ENCODE measurements at places on chromosomes 11 and 22. TPM values are rescaled to one million over a fixed set of nuclear protein-coding genes. Genes with fewer than 3 reads are reported as not detected.

GLYAT gene
- total RNA-seq, result not detected

C11orf87 gene
- total RNA-seq, result 5.9 TPM

CLDN25 gene
- not detected for total RNA-seq

TMX2 gene
- 108 TPM for total RNA-seq

- DNase-seq, result no peak
Measured at GRCh38 chr11:95296165-95296564, 65.2 kb upstream of the SESN3 start.

DNA sequence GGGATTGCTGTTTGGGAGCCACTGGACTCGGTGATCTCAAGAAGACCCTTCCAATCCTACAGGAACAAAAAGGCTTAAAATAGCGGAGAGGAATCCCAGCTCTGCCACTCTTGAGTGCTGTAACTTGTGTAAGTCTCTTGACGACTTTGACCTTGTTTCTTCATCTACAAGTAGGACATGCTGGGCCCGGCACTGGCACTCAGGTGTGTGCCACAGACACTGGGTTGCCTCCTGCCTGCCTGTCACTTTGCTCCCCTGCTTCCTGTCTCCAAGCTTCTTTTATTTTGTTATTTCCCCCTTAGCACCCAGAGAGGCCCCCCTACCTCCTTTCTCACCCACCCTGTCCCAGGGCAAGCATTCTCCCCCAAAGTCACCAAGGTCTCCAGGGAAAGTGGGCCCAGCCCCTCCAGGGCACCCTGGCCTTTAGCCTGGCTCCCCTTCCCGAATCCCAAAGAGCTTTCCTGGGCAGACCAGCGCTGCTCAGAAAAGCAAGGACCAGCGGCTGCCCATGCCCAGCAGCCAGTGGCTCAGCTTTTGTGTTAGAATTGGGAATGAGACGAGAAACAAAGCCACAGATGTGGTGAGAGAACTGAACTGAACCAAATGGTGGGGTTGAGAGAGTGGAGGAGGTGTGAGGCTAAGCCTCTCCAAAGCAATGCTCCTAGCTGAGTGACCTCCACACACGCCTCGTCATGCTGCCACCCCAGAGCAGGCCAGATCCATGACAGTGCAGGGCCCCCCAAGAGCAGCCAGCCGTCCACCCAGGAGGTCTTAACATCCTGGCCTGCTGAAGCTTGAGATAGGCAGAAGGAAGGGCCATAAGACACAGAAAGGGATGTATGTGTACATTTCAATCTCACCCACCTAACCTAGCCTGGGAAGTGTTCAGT is 4.5 kb downstream of the TRIM29 start:
- DNase-seq, result peak; percentile 40

DNA sequence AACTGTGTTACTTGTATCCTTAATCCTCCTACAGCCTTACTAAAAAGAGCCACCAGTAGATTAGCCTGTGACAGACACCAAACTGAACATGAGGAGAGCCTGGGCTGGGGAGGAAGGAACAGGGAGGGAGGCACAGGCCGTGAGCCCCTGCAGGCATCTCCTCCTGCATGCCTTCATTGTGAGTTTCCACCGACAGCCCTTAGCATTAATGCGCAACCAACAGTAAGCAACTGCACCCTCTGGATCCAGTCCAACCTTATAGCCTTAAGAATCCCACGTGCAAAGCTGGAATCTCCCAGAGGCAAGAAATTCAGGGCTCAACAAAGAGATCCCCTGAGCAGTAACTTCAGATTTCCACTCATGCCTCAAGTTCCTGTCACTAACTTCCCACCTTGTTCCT is 84.6 kb downstream of the ETS1 start:
- no peak for DNase-seq

DNA sequence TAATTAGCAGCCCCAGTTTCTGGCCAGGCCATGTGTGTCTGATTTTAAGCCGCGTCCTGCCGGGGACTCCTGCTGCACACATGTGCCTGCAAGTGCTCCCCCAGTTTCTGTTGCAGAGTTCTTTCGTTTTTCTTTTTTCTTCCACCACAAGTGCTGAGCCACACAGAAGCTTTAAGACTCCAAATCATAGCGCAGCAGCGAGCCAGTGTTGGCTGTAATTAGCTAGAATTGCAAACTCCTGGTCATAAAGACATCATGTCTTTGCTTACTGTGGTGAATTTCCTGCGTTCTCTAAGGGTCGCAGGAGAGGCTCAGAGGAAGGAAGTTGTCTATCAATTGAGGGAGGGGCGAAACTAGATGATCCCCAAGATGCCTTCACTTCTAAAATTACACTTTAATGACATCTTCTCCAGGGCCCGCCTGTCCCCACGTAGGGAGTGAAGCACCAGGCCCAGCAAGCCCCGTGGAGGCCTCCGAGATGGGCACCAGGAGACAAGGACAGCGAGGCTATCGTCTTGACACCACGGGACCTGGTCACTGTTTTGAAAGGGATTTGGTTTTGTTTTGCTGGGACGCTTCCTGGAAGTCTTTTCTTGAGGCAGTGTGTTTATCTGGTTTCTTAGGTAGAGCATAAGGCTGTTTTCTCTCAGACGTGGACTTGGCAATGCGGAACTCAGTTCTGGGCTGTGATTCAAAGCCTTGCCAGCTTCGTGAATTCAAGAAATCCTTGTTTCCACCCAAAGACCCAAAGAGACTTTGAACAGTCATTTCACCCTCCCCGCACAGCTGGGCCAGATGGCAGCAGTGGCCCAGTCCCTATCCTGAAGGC is 71.8 kb downstream of the UBASH3B start:
- DNase-seq, result no peak

DNA sequence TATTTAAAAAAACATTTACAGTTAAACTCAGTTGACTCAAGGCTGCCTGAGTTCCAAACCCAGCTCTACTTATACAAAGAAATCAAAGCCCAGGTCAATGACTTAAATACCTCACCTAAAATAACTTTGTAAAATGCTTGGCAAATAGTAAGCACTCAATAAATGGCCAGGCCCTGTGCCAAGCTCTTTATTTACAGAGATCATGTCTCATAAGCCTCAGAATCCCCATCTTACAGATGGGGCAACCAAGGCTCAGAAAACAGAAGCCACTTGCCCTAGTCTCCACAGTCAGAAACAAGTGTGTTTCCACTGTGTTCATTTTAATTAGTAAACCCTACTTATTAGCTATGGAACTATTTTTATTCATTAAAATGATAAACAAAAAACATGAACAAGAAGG is 30.5 kb upstream of the TTC28 start:
- DNase-seq, result no peak

GRCh38 chr11:44781655-44782054 is 54.9 kb downstream of the TSPAN18 start:
- no peak for DNase-seq

- DNase-seq, result no peak
Measured at GRCh38 chr11:68436985-68437926, 23.3 kb upstream of the PPP6R3 start.

- DNase-seq, result no peak
Measured at GRCh38 chr11:67441731-67442351, 1.4 kb downstream of the CORO1B start.

DNA sequence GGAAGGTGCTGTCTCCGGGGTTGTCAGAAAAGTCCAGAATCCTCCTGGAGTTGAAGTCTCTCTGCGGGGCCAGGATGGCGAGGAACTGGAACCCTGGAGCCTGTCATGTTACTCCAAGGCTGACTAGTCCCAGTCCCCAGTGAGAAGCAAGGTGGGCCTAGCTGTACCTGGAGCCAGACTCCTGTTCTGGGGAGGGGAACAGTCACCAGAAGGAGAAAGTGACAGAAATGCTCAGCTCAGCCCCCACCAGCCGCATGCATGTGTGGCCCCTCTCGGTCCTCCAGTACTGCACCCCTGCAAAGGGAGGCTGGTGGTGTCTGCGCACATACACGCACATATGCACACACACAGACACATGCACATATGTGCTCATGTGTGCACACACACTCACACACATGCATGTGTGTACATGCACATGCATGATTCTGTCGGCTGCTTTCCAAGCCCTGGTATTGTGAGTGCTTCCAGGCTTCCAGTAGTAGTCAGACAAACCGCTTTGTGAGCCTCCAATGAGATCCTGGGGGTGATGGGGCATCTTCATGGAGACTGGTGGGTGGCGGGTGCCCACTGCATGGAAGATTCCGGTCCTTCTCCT is 54.3 kb downstream of the RTL6 start:
- DNase-seq, result no peak

- no peak for DNase-seq
Measured at GRCh38 chr11:86513746-86514373, 139.2 kb downstream of the CCDC81 start.

GRCh38 chr11:67545280-67545679 is 22.0 kb upstream of the CABP2 start:
- no peak for DNase-seq

DNA sequence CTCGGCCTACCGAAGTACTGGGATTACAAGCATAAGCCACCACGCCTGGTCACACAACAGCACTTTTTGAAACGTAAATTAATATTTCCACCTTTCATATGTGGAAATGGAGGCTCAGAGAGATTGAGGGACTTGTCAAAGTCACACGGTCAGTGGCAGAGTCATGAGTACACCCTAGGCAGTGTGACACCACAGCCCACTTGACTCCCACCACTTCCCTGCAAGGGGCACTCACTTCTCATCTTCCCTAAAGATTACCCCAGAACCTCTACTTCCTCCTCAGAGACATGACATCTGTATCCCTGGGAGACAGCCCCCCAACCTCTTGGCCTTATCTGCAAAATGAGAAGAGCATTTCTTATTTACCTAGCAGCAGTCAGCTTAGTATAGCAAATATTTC is 16.5 kb upstream of the MYOD1 start:
- DNase-seq, result no peak

DNA sequence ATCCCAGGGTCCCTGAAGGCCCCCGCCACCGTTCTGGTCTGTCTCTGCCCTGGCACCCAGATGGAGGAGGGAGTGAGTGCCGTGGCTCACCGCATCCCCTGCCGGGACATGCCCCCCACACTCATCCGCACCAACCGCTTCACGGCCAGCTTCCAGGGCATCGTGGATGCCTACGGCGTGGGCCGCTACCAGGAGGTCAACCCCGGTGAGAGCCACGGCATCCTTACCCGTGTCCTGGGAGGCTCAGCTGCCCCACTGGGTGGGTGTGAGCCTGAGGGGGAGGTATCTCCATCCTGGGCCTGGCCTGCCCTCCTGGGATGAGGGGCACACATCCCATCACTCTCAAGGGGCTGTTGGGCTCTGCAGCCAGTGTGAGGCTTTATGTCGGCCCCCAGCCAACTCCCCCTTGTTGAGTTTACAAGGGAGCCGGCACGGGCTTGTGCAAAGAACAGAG is 6.1 kb downstream of the TCIRG1 start:
- no peak for DNase-seq

DNA sequence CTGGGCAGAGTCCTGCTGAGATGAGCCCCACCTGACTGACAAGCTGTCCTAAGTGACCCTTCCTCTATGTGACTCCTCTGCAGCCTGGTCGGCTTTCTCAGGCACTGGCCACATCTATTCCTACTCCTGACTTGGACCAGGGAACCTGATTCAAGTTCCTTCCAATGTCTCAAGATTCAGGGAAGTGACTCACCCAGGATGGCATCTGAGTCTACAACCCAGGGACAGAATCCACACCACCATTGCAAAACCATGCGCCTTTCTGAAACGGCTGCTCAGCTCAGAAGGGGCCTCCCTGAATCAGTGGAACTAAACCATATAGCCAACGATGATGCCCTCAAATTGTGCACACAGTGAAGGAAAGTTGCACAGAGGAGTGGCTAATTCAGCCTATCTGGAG is 63.9 kb upstream of the CSNK2A3 start:
- no peak for DNase-seq

- no peak for DNase-seq
Measured at GRCh38 chr11:104033134-104033533, 3.3 kb upstream of the DDI1 start.
